ENCODE measurements at places on chromosomes 12 and 14.
A peak's percentile ranks its signal among the peaks of the same experiment; 100 is the strongest.

DNA sequence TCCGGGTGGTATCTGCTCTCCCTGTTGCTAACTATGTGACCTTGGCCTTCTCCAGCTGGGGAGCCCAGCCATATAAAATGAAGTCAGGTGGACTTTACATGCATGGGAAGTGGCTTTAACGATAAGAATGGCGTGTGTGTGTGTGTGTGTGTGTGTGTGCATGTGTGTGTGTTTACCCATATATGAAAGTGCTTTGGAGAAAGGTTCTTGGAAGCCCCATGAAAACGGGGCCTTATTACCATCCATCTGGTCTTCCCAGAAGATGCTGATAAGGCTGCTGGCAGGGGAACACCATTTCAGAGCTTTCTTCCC lies 94.8 kb downstream of the LRRC74A start:
- no peak for DNase-seq

DNA sequence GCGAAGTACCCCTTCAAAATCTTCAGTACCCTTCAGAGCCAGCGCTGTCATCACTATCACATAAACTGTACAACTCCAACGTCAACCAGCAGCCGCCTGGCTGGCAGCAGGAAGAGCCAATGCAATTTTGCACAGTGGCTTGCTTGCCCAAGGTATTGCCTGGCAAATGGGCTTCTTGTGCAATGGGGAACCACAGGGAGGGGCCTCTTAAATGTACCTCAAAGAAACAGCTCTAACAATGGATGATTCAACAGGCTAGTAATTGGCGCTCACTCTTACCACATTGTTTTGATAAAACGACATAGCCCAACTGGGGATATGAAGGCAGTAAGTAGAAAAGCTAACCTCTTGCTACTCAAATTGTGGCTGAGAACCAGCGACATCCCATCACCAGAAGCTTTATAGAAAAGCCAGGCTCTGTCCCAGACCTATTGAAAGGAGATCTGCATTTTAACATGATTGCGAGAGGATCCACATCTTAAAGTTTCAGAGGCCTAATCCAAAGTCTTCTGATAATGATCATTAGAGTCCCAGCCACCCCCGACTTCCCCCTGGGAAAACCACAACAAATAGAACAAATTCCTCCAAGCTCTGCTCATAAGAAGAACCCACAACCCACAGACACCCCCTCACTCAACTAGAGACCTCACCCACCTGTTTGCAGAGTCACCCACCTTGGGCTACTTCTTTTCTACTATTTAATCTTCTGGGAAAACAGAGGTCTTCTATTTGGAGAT lies 125.3 kb upstream of the HIF1A start:
- peak; percentile 91 for DNase-seq

GRCh38 chr14:103724116-103724515 lies 8.5 kb downstream of the ZFYVE21 start:
- peak; percentile 85 for DNase-seq

DNA sequence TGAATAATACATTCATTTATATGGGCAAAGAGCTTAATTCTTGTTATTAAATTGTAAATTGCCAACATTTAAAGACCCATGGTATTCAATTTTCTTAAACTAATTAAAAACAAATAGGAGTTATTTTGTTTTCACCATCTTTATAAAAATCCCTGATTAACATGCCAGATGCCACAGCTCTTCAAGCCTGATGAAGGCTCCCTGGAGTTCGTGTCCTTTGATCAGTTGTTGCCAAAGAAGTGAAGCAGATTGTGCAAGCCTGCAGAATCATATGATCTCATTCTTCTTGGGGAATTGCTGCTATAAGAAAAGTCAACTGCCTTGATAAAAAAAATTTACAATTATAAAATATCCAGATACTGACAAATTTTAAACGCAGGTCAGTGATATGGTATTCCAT lies 288.3 kb upstream of the PPFIA2 start:
- DNase-seq = no peak

DNA sequence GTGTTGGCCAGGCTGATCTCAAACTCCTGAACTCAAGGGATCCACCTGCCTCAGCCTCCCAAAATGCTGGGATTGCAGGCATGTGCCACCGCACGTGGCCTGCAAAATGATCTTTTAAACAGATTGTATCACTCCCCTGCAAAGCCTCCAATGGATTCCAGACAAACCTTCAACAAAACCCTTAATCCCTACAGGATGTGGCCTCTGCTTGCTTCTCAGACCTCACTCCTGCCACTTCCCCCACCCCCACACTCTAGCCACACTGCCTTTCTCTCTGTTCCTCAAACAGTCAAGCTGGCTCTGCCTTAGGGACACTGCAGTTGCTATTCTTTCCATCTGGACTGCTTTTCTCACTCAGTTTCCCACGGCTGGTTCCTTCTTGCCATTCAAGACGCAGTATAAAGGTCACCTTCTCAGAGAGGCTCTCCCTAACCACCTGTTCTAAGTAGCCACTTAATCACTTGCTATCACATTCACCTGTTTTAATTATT lies 47.3 kb upstream of the TMED10 start:
- DNase-seq = no peak

GRCh38 chr14:68819260-68819691 lies 26.4 kb upstream of the ZFP36L1 start:
- no peak for DNase-seq

DNA sequence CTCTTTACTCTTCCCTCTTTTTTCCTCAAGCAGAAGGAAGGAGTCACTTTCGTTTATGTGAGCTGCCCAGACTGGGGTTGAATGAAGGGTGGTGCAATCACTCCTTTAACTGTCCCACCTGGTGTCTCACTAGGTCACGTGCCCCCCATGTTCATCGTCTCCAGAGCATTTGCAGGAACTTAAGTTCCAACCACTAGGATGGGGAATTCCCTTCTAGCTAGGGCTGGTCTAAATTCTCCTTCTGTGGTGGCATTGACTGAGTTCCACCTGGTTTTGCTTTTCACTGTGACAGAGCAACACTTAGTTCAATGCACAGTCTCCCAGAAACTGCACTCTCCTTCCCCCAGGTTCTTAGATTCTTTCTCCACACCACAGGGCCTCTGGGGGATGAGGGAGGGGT lies 9.5 kb downstream of the FANCM start:
- no peak for DNase-seq

GRCh38 chr12:19998961-19999804 lies 369.2 kb upstream of the PDE3A start:
- no peak for DNase-seq

DNA sequence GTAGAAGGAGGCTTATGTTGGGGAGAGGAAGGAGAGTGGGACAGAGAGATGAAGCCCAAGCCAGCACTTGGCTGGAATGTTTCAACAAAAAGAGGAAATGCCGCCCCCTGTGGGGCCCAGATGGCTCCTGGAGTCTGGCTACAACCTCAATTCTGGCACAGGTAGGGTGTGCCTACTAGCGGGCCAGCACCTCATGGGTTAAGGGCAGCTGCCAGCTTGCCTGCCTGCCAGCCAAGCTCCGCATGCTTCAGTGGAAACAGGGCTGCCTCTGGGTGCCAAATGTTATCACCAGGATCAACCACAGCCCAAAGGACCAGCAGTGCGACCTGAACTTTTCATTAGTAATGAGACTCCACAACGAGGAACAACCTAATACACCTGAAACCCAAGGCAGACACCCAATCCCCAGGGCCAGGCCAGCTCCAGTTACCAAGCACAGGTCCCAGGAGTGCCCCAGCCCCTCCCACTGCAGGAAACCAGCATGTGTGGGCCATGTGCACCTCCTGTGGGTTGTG lies 11.3 kb downstream of the RAB15 start:
- no peak for DNase-seq

- no peak for DNase-seq
Observed at GRCh38 chr14:97328743-97329142, 531.6 kb downstream of the VRK1 start.

DNA sequence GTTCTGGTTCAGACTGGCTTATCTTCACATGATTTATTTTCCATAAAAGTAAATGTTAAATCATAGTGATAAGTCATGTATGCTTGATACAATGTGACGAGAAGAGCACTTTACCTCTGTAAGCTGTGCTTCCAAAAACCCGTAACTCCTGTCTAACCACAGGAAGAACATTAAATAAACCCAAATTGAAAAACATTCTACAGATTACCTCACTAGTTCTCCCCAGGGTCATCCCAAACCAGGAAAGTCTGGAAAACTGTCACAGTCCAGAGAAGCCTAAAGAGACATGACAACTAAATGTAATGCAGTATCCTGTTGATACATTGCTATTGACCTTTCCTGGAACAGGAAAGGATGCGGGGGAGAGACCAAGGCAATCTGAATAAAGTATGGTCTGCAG lies 32.5 kb upstream of the DUSP6 start:
- no peak for DNase-seq

- DNase-seq = no peak
Observed at GRCh38 chr12:112160611-112161010, 35.3 kb downstream of the TRAFD1 start.

GRCh38 chr14:45144658-45145057 lies 8.9 kb downstream of the FANCM start:
- DNase-seq = no peak

GRCh38 chr12:53775478-53776145 lies 23.8 kb upstream of the CISTR start:
- DNase-seq = no peak

GRCh38 chr14:104250175-104250574 lies 111.8 kb downstream of the KIF26A start:
- no peak for DNase-seq

DNA sequence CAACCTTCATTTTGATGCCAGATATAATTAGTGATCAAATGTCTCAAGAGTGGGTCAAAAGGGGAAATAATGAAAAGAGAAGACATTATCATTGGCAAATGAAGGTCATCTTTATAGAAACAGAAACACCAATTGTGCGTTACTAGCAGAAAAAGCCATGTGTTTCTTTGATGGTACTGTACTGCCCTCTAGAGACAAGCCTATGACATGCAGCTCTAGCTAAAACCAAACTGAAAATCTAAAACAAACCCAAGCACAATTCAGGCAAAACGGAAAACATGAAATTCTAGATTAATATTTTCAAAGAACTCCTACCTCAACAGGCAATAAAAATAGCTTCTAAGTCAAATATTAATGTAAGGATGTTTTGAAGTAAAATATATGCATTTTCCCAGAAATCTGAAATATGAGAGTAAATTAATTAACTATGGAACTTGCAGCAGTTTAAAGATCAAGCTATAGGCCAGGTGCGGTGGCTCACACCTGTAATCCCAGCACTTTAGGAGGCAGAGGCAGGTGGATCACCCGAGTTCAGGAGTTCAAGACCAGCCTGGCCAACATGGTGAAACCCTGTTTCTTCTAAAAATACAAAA lies 115.4 kb downstream of the KLHL28 start:
- DNase-seq = no peak

DNA sequence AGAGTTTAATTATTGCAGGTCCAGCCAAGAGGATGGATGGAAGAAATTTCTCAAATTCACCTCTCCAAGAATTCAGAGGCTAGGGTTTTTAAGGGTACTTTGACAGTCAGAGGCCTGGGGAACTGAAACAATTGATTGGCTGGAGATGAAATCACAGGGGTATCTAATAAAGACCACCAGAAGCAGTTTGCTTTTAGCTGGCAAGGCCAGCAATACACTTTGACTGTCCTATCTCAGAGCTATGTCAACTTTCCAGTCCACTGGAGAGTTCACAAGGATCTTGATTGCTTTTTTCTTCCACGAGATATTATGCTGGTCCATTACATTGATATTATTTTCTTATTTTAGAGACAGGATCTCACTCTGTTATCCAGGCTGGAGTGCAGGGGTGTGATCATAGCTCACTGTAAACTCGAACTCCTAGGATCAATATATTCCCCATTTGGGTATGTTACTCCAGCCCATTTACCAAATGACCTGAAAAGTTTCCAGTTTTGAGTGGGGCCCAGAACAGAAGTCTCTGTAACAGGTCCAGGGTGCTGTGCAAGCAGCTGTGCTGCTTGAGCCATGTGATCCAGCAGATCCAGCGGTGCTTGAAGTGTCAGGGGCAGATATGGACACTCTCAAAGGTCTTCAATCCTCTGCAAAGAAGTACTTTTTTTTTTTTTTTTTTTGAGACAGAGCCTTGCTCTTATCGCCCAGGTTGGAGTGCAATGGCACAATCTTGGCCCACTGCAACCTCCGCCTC lies 17.2 kb upstream of the ATF7 start:
- DNase-seq = no peak

DNA sequence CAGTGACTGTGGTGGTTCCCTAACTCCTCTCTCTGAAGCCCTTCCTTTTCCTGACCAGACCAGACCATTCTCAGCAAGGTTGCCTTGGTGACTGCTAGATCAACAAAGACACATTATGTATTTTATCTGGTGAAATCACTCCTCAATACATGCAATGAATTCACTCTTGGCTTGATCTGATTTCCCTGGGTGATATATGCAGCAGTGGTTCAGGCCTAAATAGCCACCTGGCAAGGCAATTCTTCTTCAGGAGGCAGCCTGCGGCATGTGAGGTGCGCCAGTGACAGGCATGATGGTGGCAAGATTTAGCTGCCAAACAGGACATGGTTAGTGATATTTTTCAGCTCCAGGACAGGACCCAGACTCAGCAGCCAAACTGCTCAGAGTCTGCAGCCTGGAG lies 350.3 kb upstream of the CCDC196 start:
- DNase-seq = no peak

DNA sequence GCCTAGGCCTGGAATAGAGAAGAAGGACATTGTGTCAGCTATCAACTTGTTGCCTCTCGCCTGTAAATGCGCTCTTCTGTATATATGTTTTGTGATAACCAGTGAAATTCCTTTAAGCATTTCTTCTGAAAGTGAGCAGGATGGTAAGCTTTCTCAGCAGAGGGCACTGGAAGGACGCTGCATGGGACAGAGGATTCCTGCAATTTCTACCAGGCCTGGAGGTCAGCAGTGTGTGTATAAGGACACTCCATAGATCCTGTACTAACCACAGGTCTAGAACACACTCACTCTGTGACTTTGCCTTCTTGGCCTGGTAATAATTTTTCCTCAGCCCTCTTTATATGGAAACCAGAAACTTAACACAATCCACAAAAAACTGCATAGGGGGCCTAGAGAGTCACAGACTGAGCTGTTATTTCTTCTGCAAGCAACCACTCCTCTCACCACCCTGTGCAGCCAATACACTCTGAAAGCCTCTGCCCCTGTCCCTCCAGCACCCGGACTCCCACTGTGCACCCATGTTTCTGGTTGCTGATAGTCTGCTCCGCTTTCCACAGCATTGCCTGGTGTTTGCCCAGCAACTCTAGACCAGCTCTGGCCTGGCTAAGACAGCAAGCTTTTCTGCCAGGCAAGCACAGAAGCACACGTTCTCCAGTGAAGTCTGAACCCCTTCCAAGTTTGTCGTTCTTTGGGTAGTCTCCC lies 94.0 kb upstream of the RMST start:
- DNase-seq = no peak

- no peak for DNase-seq
Observed at GRCh38 chr12:64931981-64932380, 107.5 kb downstream of the TBC1D30 start.
